ENCODE measurements at places on chromosomes 2 and 18.
A peak's percentile ranks its signal among the peaks of the same experiment; 100 is the strongest.

DNA sequence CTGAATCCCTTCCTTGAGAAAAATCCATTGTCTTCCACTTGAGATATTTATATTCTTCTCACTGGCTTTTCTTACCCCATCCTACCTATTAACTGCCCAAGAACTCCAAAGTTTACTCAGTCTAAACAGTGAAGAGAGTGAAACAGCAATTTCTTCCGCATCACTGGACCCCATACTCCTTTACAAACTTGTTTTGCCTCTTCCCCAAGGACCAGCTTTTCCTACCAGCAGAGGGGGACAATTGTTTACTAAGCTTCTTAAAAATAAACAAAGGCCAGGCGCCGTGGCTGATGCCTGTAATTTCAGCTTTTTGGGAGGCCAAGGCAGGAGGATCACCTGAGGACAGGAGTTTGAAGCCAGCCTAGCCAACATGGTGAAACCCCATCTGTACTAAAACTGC is 52.0 kb downstream of the LRATD1 start:
- DNase-seq, result no peak

DNA sequence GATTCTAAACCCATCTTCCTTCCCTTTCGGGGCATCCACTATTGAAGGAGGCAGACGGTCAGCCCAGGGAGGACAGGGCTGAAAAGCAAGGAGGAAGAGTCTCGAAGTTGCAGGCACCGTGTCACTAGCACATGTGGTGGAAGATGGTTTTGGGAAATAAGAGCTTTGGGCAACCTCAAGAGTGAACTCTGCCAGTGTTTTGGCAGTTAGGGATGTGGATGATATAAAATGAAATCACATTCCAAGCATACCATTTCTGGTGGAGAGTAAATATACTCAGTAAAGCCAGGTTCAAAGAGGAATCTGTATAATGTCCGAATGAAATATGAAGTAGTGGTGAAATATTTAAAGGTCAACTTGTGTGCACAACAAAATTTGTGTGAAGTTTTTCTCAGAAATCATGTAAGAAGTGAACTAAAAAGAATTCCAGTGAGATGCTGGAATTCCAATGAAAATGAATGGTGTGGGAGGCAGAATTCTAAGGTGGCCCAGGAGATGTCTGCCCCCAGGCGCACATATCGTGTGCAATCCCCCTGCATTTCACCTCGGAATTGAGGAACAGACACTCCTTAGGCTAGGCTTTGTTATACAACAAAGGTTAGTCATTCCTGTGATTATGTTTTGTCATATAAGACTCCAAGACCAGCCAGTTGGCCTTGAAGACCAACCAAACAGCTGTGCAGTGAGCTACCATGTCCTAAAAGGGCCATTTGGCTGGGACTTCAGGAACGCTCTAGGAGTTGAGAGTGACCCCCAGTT is 147.1 kb downstream of the SH3BP4 start:
- DNase-seq, result no peak

- DNase-seq, result no peak
Observed at GRCh38 chr2:191150230-191150599, 579 bp downstream of the STAT4 start.

DNA sequence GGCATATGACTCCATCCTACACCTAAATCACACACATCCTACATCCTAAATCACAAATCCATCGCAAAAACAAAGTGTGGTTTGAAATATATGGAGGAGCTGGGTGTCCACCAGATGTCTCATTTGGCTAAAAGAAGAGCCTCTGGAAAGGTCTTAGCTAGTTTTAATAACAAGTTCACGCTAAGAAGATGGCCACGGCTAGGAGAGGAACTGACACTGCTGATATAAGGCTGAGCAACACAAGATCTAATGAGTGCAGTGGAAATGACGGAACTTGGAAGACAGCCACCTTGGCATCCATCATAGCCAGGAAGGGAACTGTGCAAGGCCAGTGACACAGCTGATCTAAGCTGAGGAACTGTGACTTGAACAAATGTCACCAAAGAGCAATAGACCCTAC is 60.0 kb upstream of the AGAP1 start:
- DNase-seq, result no peak

GRCh38 chr2:49618491-49618890 is 464.2 kb upstream of the FSHR start:
- no peak for DNase-seq

DNA sequence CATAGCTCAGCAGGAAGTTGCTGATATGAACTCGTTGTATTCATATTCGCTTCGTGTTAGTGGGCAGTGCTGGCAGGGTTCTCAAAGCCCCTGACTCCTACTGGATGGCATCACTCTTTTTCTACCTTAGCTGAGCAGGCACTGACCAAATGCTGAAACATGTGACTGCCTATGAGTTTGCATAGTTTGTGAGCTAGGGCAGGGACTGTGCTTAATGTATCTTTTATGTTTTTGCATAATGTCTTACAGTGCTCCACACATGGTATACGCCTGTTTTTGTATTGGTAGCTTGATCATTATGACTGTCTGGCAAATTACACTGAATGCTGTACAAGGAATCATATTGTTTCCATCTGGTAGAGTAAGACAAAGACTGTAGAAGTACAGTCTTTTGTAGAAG is 305.3 kb downstream of the PARD3B start:
- no peak for DNase-seq

DNA sequence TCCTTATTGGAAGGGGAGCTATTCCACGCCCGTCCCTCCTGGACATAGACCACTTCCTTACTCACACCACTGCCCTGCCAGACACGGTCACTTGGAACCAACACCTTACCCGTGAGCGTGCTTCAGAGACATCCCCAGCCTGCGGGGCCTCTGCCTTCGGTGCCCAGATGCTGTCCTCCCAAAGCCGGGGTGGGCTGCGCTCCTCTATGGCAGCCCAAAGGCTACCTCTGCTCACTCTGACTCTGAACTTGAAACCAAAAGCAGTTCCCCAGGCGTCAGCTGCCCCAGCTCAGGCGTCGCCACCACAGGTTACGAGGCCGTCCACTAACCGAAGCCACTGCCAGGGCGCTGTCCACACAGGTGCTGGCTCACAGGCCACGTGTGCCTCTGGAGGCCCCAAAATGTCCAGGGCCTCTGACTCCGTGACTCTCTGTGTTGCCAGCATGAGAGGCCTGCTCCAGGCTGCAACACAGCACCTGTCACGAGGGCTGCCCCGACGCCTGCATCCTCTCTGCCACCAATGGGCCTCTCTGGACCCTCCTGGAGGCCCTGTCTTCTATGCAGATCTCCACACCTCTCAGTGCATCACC is 23.8 kb downstream of the HDAC4 start:
- DNase-seq, result no peak

- no peak for DNase-seq
Observed at GRCh38 chr18:56505971-56506370, 132.4 kb downstream of the TXNL1 start.

DNA sequence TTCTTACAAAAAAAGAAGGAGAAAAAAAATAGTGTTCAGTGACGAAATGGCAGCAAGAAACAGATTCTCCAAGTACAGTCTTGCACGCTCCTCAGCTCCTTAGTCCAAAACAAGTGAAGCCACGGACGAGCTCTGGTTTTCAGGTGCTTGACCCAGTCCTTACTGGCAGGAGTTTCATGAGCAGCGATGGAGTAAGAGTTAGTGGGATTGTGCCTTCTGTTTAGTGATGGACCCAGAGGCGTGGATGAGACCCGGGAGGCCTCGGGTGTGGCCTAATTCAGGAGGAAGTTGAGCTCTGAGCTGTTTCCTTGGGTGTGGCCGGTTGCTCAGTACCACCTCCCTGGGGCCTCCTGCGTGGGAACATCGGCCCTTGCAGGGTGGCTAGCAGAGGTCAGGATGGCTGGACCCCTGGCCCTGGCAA is 52.0 kb downstream of the KIF5C start:
- DNase-seq, result peak; percentile 27

- no peak for DNase-seq
Observed at GRCh38 chr2:123513351-123513750, 511.7 kb upstream of the CNTNAP5 start.

- no peak for DNase-seq
Observed at GRCh38 chr2:8534729-8535468, 147.0 kb upstream of the ID2 start.

- no peak for DNase-seq
Observed at GRCh38 chr2:59276917-59277316, 1035.8 kb upstream of the FANCL start.

GRCh38 chr2:70553584-70554337 is at the start of gene TGFA:
TGFA (minus strand) TSS chr2:70553826; CDS start chr2:70553767, 59 bp downstream.
- peak; percentile 68 for DNase-seq

GRCh38 chr2:240235811-240236210 is 95.4 kb upstream of the OTOS start:
- DNase-seq, result no peak

DNA sequence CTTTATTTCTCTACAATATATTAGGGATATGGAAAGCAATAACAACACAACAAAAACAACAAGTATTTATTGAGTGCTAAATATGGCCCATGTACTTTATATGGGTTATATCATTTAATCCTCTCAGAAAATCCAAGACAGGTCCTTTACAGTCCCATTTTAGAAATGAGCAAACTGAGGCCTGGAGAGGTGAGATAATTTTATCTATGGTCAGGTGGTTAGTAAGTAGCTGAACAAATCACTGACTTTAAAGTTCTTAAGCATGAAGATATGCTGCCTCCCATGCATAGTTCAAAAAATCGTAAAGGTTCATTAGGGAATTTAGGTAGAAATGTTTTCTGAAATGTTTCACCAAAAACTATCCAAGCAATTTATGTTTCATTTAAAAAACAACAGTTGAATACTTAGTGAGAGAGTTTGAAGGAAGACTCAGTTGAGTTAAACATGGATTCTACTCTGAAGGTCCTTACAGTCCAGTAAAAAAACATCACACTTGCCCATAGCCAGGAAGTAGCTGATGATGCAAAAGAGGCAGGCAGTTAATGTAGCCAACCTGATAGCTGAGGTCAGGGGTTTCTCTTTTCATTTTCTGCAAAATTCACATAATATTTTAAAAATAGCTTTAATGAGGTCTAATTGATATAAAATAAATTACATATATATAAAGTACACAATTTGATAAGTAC is 7.6 kb upstream of the NFE2L2 start:
- no peak for DNase-seq

GRCh38 chr2:204989877-204990276 is 444.6 kb downstream of the PARD3B start:
- no peak for DNase-seq

GRCh38 chr18:9987345-9987744 is 73.5 kb downstream of the VAPA start:
- no peak for DNase-seq

GRCh38 chr2:230944123-230944653 is 19.1 kb upstream of the GPR55 start:
- peak; percentile 58 for DNase-seq

- no peak for DNase-seq
Observed at GRCh38 chr2:45207101-45207500, 197.8 kb upstream of the SIX2 start.

DNA sequence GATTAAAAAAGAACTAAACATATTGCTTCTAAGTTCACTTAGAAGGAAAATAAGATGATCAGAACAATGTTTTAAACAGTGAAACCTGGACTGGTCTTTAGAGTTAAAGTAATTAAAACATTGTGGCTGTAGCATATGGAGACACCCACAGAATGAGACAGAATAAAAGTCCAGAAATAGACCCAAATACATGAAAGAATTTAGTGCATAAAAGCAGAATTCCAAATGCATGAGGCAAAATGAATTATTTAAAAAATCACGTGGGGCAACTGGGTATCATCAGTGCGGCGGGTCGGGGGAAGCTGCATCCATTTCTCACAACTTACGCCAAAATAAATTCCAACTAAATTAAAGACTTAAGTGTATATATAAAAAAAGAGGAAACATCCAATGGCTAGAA is 12.1 kb downstream of the RNF149 start:
- no peak for DNase-seq

GRCh38 chr18:75422341-75422910 is 5.1 kb downstream of the SMIM21 start:
- DNase-seq, result no peak

DNA sequence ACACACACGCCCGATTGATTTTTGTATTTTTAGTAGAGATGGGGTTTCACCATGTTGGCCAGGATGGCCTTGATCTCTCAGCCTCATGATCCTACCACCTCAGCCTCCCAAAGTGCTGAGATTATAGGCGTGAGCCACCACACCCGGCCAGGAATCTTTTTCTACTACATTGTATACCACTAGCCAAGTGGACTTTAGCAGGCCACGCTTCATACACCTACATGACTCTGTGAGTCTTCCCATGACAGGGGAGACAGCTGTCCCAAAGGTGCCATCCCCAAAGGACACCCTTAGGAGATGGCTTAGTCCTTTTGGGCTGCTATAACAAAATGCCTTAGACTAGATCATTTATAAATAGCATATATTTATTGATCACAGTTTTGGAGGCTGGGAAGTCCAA is 32.8 kb downstream of the ERMN start:
- no peak for DNase-seq

DNA sequence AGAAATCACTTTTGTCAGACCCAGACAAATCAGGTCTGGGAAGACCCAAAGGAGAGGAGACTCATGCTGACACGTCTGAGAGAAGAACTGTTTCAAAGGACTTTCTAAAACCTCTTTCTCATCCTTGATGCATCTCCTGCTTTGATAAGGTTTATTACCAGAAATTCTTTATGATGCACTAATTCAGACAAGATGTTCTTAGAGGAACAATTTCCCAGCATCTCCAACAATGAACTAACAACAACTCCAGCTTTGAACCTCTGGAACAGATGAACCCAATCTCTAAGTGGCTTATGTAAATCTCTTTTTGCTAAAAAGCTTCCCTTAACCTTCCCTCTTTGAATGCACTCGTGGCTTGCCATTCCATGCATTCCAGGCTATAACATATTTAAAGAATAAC is 15.9 kb upstream of the SERPINB11 start:
- no peak for DNase-seq

- DNase-seq, result no peak
Observed at GRCh38 chr2:23615216-23616020, 230.4 kb downstream of the KLHL29 start.

GRCh38 chr2:3703757-3704355 is 481 bp downstream of the DCDC2C start:
- no peak for DNase-seq

- peak; percentile 62 for DNase-seq
Observed at GRCh38 chr2:43184339-43184895, 42.0 kb downstream of the ZFP36L2 start.

- DNase-seq, result no peak
Observed at GRCh38 chr2:191844706-191845105, 2.2 kb downstream of the CAVIN2 start.

GRCh38 chr18:13615432-13615861 is 110.9 kb downstream of the FAM210A start:
- no peak for DNase-seq

Data from stimulated activated CD4-positive, alpha-beta T cell treated with anti-CD3 and anti-CD28 coated beads, Interleukin-2, amount 100 ng/mL, for 24 hours (primary cell).